ENCODE measurements at places on chromosomes 12 and 14.

DNA sequence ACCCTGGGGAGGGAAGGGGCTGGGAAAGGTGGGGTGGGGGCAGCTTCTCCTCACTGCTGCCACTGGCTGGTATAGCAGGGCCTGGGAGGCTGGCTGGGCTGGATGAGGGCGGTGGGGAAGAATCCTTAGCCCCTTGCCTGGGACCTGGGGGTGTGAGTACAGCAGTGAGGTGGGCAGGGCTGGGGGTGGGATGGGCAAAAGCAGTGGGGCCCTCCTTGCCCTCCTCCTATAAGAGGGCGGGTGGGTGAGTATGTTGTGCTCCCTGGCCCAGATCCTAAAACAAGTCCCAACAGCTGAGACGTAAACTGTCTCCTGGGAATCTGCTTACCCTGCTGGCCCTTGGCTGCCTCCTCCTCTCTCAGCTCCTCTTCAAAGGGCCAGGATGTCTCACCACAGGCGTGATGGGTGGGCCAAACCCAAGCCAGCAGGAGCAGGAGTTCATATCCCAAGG lies 2.2 kb downstream of the NCKAP5L start:
- no peak for DNase-seq

DNA sequence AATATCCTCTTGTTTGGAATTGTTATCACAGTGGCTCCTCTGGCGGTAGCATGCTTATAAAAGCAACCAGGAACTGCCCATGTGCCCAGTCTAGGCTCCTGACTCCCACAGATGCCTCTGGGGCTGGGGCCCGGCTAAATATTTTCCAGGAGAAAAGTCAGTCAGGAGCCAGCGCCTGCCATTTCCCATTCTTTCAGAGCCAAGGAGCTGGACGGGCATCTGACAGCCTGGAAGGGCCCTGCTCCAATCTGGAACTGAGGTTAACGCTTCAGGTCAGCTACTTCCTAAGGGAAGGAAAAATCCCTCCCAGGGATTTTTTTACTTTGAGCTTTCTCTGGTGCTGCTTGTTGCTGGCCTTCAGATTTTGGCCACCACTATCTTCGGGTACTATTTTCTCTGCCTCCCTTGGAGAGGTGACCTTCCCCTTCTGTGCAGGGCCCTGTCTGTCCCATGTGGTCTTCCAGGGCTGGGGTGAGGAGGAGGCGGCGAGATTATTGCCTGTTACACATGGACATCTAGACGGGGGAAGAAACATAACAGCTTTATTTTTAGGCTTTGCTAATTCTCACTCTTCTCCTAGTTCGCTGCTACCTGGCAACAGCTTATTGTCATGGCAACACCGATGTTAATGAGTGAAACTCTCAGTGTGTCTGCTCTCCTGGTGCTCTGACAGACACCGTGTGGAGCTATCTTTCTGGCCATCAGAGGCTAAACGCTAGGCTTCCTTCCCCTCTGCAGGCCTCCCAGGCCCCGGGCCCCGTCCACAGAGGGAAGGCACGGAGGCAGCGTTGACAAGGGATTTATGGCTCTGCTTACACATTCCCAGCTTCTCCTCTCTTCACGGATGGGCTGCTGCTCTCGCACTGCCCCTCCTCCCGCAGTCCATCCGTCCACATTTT lies 160.4 kb downstream of the CACNA1C start:
- no peak for DNase-seq

- DNase-seq, result no peak
These were observed 3.3 kb upstream of the C1QL4 start for GRCh38 chr12:49340095-49340870.

DNA sequence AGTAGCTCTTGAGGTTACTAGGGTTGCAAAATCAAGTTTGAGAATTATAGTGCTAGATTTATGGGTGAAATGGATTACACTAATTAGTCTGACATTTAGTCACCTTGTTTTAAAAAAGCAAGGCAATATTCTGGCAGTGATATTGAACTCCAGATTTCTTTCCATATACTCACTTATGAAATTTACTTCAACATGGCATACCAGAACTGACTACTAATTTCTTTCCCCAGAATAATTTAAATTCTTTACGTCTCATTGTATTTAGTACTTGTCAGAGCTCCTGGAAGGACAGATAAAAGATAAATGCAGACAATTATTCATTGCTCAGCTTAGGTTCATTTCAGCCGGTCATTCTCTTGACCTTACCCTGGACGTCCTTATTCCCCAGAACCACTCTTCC lies 24.3 kb downstream of the EMP1 start:
- no peak for DNase-seq

DNA sequence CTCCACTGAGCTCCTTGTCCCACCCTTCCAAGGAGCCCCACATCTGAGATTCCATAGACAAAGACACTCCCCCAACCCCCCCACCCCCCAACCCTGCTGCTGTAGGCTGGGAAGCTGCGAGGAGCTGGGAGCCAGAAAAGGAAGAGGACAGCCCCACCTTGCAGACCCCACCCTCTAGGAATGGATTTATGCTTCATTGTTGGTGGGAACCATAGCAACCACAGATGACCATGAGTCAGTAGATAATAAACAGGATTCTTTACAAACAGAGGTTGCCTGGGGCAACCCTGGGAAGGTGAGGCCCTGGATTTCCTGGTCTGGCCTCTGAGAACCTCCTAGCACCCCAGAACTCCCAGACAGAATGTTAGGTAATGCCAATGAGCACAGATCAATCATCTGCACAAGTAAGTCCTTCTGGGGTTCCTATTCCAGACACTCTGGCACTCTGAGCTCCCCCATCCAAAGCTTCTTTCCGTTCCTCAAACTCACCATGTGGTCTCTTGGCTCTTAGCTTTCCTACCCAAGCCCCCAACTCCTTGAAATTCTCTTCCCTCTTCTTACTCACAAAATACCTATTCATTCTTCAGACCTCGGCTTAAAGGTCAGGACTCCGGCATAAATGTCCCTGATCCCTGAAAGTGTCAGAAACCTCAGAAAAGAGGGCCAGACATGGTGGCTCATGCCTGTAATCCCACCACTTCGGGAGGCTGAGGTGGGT lies 15.2 kb upstream of the PLEKHG6 start:
- no peak for DNase-seq

DNA sequence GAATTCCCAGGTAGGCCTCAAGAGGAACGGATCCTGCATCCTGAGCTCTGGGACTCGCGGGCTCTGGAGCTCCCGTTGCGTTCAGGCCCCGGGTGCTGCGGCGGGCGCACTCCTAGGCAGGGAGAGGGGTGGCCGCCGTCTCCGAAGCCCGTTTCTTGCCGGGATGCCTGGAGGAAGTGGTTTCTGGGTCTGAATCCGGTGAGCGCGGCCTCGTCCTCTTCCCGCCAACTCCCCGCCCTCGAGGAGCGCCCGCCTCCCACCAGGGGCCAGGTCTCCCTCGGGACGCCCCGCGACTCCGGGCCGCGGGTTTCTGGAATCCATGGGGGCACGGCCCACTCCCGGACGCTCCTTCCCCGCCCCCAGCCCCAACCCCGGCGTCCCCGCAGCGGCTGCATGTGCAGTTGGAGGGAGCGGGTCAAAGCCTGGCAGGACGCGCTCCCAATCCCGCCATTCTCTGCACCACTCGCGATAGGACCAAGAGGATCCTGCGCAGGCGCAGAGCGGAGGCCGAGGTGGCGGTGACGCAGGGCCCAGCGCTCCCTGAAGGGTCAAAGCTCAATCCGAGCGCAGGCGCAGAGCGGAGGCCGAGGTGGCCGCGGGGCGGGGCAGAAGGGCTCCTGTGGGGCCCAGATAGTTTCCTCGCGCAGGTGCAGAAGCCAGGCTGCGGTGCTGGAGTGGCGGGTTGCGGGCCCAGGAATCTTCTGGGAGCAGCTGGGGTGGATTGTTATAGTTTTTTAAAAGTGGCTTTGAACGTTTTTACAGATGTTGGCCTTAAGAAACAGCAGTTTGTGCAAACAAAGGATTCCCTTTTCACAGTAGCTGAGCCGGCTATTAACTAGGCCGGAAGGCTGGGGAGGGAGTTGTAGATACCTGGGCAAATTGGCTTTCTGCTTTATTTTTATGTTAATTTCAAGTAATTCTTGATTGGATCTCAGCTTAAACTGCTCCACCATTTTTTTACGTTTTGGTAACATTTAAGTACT lies 796.4 kb downstream of the AACS start:
- no peak for DNase-seq

DNA sequence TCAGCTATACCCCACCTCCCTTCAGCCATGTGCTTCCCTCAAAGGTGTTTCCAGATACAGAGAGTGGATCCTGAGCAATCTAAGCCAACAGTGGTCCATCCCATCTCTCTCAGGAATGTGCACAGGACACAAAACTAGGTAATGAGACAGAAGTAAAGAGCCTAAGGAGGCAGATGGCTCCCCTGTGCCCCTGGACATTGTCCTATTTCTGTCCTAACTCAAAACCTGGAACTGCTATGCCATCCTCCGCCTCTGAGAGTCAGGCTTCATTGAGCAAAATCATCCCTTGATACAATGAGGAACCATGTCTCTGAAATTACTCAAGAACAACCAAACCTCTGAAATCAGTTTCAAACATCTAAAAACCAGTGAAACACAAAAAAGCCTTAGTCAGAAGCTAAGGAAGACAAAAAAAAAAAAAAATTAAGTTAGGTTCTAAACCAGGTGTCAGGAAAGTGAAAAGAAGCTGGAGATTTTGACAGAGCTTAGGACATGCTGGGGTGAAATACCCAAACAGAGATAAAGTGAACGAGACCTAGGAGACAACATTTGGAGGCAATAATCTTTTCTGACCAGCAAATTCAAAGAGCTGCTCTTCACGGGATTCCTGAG lies 200.3 kb upstream of the PLEKHG7 start:
- no peak for DNase-seq

DNA sequence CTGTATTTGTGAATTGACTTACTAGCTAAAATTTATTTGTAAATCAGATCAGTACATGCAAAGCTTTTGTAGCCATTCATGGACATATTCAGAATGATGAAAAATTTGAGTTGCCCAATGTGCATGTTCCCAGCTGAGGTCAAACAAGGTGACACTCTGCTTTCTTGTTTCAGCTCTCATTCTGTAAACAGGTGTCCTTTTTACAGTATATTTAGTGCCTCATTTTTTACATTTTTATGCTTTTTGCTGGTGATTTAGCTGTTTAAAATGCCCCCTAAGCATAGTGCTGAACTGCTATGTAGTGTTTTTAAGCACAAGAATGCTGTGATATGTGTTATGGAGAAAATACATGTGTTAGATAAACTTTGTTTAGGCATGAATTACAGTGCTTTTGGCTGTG lies 76.3 kb downstream of the MIA2 start:
- DNase-seq, result no peak

DNA sequence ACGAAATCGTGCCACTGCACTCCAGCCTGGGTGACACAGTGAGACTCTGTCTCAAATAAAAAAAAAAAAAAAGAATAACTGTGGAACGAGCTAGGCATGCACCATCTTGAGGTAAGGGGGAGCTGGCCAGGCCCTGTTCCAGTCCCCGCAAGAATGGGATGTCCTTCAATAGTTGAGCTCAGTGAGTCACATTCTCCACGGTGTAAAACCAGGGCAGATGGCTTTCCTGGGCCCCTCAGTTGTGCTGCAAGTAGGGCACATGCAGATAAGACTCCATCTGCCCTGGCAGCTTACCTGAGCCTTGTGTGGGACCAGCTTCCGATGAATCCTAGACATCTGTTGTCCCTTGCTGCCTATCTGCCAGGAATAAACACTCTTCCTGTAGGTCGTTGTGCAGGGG lies 312.1 kb downstream of the VRK1 start:
- no peak for DNase-seq

- DNase-seq, result no peak
These were observed 101.5 kb downstream of the TAOK3 start for GRCh38 chr12:118271183-118271582.

- no peak for DNase-seq
These were observed 31.2 kb upstream of the KLC1 start for GRCh38 chr14:103597623-103598377.

DNA sequence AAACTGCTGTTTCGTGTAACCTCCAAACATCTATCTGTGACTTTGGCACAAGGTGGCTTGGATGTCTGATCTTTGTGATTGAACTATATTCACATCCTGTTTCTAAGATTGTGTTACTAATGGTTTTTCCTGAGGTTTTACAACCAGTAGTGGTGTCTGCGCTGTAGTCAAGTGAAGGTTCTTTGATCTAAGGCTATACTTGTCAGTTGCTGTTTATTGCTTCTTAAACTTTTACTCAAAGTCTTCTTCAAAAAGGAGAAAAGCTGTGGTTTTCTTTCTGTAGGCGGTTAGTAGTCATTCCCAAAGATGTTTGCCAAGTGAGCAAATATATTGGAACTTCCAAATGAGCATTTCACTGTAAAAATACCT lies 12.3 kb upstream of the CALM1 start:
- no peak for DNase-seq

DNA sequence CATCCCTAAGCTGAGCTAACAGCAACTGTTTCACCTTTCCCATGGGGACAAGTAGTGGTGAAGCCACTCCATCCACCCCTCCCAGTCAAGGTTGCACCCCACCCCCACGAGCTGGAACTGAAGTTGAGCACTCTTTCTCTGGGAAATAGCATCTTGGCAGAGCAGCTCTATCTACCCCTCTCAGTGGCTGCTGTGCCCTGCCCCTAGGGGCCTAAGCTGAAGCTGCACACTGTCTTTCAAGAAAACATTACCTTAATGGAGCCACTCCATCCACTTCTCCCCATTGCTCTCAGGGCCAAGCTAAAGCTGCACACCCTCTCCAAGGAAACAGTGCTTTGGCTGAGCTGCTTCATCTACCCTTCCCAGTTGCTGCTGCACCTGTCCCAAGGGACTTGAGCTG lies 170.6 kb upstream of the CCDC196 start:
- no peak for DNase-seq

- DNase-seq, result no peak
These were observed 44.2 kb upstream of the MANSC4 start for GRCh38 chr12:27824126-27824842.

- no peak for DNase-seq
These were observed 1.7 kb downstream of the C14orf132 start for GRCh38 chr14:96040828-96041371.

DNA sequence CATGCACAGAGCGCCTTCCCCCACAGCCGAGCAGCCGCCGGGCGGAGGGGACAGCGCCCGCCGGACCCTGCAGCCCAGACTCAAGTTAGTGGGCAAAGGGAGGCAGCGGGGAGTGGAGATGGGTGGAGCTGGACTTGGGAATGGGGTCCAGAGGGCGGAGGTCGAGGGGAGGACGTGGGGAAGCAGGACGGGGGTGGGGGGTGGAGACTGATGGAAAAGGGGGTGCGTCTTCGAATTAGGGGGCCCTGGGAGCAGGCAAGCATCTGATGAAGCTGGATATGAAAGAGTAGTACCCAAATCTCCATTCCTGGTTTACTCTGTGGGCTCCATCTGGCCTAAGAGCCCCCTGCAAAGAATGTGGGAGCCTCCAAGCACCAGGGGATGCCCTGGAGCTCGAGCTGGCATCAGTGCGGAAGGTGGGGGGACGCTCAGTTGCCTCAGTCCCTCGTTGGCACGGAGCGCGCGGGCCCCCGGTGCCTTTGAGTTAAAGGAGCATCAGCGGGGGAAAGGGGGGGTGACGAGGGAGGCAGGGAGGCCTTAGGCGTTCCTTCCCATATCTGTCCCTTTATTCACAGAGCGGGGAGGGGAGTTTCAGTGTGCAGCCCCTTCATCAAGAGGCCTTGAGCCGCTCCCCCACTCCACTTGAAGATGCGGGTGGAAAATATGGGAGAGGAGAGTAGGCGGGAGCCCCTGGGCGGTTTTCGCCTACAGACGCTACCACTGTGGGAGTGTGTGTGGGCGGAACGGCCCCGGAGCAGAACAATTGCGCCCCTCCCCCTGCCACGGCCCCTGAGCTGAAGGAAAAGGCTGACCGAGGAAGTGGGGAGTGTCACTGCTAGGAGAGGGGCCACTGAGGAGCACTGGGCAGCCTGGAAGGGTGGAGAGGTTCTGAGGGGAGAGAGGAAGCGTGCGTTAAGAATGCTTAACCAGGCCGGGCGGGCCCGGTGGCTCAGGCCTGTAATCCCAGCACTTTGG lies 644 bp downstream of the NAB2 start:
- no peak for DNase-seq
